ENCODE measurements at places on chromosomes 2 and 18. TPM values are rescaled to one million over a fixed set of nuclear protein-coding genes. Genes with fewer than 3 reads are reported as not detected.
A peak's percentile ranks its signal among the peaks of the same experiment; 100 is the strongest.

IGFBP5 gene
- total RNA-seq, result not detected

DNA sequence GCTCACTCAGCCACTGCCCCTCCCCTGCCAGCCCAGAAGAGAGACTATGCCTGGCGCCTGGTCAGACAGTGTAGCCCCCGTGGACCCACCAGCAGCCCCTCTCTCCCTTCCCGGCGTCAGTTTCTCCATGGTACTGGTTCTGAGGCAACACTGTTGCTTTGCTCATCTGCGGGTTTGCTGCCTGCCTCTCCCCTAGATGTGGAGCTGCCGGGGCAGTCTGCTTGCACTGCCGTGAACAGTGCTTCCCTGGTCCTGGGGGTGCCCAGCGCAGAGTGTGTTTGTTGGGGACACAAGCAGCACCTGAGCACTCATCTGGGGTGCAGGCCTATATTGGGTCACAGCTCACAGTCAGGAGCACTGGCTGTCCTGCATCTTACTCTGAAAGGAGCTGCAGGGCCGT lies 309.9 kb downstream of the NDUFA10 start:
- no peak for DNase-seq

SRD5A2 gene
- not detected for total RNA-seq

DNA sequence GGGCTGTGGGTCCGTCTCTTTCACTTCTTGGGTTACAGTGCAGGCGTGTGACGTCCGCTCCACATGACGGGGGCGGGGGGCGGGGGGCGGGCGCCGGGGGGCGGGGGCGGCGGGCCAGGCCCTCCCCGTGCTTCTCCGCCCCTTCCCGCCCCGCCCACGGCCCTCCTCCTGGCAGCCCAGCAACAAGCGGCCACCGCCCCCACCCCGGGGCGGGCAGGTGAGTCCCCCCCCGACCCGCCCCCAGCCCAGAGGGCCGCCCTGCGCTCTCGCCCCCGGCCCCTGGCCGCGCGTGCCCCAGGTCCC lies 3.6 kb downstream of the ZNF516 start:
- peak; percentile 59 for DNase-seq

ACTG2 gene
- not detected for total RNA-seq

GRCh38 chr2:147096671-147097070 lies 748.2 kb upstream of the ACVR2A start:
- DNase-seq, result no peak

DNA sequence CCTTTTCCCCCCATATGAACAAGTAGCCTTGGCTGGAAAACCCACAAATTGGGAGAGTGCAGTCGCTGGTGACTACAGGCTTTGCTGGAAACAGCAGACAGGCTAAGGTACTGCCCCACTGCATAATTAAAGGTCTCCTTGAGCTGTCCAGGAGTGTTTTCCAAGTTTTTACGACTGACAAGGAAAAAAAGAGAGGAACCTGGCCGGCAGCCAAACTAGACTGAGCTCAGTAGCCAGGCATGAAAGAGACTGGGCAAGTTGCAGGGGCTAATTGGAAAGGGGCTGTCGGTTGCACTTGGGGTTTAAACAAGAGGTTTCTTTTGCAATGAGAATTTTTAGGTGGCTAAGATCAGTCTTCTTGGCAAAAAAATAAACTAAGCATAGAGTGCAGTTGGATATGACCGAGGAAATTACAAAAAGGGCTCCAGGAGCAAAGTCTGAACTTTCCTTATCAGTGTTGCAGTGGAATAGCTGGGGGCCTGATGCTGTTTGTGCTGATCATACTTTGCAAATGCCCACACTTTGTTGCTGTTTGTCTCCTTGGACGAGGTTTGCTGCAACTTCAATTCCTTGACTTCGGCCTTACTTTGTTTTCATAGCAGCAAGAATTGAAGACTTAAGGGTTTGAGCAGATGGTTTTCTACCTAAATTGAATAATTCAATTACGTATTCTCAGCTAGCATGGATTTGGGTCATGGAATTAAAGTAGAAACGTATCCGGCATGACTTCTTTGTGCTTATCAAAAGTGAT lies 2.1 kb downstream of the GULP1 start:
- no peak for DNase-seq

GRCh38 chr2:120887741-120888231 lies 152.1 kb downstream of the GLI2 start:
- DNase-seq, result no peak

INPP5D gene
- total RNA-seq, result 247 TPM

CLEC4F gene
- not detected for total RNA-seq

- no peak for DNase-seq
Measured at GRCh38 chr2:75133621-75134570, 65.4 kb downstream of the TACR1 start.

- DNase-seq, result no peak
Measured at GRCh38 chr18:47558110-47558750, 306.8 kb upstream of the SKOR2 start.

DNA sequence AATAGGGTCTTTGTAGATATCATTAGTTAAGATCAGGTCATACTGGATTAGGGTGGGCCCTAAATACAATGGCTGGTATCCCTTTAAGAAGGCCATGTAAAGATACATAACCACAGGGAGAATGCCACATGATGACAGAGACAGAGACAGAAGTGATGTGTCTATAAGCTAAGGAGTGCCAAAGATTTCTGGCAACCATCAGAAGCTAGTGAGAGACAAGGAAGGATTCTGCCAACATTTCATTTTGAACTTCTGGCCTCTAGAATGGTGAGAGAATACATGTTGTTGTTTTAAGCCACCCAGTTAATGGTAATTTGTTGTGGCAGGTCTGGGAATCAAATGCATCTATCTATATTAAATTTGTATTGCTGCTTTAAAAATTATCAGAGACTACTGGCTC lies 185.5 kb upstream of the CYRIA start:
- no peak for DNase-seq

GRCh38 chr2:133434959-133435668 lies 133.1 kb downstream of the NCKAP5 start:
- DNase-seq, result no peak

SERPINB12 gene
- total RNA-seq, result not detected

GRCh38 chr2:161419638-161420190 lies 3.6 kb downstream of the TBR1 start:
- no peak for DNase-seq

RNF125 gene
- total RNA-seq, result 3.1 TPM

DNA sequence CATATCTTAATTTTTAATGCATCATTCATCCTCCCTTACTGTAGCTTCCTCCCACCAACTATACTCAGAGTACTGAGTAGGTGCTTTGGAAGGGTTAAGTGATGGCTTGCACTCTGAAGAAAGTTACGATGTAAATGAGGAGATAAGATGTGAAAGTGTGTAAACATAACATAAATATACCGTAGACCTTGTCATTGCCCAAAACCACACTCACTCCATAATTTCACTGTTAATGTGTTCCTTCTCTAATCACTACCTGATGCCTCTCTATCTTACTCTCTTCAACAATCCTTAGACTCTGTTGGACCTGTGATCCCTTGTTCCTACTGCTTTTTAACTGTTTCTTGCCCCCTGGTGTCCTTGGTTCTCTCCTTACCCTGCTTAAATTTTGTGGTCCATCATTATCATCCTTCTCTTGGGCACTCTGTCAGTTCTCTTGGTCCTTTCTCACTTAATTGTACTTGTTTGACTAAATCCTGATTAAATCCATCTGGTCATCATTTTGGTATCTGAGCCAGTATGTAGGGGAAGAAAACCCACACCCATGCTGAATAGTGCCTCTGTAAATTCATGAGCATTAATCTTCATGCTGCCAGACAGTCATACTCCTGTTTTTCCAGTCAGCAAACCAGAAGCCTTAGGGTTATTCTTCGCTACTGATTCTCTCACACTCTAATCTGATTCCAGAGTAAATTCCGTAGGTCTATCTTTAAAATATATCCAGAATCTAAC lies 45.0 kb downstream of the PMS1 start:
- DNase-seq, result no peak

- DNase-seq, result no peak
Measured at GRCh38 chr2:6846967-6847681, 18.6 kb downstream of the CMPK2 start.

DNA sequence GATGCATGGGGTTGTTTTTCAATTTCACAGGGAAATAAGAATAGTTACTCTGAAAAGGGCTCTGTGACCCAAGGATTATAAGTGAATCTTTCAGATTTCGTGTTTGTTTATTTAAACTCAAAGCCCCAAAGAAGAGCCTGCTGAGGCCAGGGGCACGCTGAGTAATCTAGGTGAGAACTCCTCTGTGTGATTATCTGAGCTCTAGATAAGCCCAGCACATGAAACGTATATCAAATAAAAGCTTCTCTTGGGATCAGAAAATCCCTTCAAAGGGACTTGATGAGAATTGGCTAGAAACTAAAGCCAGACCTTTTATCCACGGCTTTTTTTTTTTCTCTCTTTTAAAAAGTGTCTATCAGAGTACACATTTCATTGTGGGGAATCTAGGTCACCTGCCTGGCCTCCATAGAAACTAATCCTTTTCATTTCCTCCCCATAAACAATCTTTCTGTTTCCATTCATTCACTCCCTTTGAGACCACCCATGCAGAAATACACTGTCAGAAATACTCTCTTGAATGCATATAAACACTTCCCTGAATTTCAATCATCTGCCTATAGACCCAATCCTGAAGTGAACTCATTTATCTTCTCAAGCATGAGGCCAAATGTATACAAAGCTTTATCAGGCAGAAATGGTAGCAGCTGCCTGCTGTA lies 137.4 kb downstream of the RIT2 start:
- no peak for DNase-seq

DNA sequence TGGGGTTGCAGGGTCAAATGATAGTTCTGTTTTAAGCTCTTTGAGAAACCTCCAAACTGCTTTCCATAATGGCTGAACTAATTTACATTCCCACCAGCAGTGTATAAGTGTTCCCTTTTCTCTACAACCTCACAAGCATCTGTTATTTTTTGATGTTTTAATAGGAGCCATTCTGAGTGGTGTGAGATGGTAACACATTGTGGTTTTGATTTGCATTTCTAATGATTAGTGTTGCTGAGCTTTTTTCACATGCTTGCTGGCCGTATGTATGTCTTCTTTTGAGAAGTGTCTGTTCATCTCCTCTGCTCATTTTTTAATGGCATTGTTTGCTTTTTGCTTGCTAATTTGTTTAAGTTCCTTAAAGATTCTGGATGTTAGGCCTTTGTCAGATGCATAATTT lies 107.7 kb downstream of the PDE11A start:
- DNase-seq, result no peak

HOXD9 gene
- total RNA-seq, result not detected

- DNase-seq, result no peak
Measured at GRCh38 chr2:65922794-65923193, 490.4 kb upstream of the SPRED2 start.

GRCh38 chr18:65750389-65751154 lies at the start of gene CDH7:
Gene CDH7, plus strand, starts transcription at chr18:65751012. Its CDS starts 11,831 bp downstream, at chr18:65762843.
- no peak for DNase-seq

DNA sequence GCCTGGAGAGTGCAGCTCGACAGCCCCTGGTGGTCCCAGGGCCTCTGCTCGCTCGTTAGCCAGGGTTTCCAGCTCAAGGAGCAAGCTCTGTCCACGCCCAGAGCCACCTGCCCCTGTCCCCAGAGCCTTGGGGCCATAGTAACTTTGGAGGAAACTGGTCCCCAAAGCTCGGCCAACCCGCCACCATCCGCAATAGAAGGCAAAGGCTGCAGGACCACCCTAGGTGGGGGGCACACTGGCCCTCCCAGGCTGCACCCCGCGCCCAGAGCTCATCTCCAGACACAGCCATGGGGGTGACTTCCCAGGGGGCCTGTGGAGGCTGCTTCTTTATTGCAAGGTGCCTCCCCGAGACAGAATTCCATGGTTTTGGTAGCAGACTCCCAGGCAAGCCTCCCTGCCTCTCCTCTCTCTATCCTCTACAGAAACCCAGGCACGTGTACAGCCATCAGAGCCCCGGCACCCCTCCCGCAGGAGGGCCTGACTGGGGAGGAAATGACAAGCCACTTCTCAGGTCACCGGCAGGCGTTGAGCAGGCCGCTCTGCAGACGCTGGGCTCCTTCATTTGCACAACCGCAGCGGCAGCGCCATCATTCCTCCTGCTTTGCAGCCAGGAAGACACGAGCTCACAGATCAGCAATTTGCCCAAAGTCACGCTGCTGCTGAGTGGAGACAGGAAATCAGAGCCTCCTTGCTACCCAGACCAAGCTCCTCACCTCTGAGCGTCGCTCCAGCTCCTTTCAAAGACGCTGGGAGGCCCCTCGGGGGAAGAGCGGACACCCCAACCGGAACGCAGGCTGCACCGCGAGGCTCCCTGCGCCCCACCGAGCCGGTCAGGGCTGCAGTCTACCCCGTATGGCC lies 80.2 kb downstream of the NDUFA10 start:
- DNase-seq, result no peak

GRCh38 chr2:203683932-203684556 lies 22.4 kb upstream of the CD28 start:
- no peak for DNase-seq

OST4 gene
- total RNA-seq, result 243 TPM

GRCh38 chr2:205868773-205869333 lies 186.6 kb downstream of the NRP2 start:
- DNase-seq, result no peak

DNA sequence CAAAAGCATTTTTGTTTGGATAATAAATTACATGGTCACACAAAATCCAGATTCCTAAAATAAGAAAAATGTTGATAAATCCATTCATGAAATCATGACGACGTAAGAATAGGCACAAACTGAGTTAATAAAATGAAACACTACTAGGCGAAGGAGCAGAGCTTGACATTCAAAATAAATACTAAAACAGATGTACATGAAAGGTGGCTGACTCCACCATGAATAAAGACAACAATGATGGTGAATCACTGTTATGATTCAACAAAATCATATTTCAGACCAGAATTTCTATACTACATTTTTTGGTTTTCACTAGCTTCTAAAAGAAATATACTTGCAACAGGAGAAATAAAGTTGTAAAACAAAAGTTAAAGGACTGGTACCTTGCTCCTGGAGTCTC lies 122.0 kb upstream of the RNU4ATAC start:
- DNase-seq, result no peak

DNA sequence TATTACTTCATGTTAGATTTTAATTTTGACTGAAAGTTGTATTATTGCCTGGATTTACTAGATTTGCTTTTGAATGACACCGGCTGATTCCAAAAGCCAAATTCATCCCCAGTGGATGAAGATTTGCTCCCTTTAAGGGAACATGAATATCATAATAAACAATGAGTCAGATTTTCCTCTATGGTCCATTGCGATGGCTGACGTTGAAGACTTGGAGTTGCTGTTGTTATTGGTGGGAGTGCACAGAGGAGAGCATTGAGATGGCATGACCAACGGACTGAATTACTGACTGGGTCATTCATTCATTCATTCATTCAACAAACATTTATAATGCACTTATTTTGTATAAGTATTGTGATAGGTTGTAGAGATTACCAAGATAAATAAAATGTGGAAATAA lies 33.4 kb upstream of the LYPD1 start:
- DNase-seq, result no peak

GRCh38 chr18:70931942-70932814 lies 643.3 kb downstream of the SOCS6 start:
- DNase-seq, result no peak

- DNase-seq, result no peak
Measured at GRCh38 chr2:159130302-159130701, 156.2 kb downstream of the WDSUB1 start.
